ENCODE measurements at places on chromosomes 12 and 14.

DNA sequence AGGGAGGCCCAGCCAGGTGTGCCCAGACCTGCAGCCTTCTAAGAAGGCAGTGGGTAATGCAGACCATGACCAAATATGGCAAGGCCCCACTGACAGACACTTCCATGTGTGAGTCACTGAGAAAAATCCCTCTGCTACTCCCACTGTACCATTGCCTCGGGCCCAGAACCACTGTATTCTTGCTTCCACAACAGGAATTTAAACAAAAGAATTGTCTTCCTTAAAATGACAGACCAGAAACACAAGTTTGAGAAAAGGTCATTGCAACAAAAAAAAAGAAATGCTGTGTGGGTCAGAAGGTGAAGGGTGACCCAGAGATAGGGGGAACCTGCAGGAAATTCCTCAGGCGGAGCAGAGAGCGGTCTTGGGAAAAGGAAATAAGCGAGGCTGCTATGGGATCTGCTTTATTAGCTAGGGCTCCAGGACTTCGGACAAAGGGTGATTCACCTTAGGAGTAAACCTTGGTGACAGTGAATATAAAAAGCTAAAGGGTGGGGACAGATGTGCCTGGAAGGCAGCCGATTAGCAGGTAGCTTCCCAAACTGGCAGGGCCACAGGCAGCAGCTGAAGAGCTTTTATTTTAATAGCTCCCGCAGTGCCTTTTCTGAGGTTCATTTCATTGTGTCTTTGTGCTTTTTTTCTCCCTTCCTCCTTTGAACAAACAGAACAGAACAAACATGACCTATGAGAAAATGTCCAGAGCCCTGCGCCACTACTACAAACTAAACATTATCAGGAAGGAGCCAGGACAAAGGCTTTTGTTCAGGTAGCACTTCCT lies 185.3 kb upstream of the BCL2L14 start:
- DNase-seq = peak; percentile 7

DNA sequence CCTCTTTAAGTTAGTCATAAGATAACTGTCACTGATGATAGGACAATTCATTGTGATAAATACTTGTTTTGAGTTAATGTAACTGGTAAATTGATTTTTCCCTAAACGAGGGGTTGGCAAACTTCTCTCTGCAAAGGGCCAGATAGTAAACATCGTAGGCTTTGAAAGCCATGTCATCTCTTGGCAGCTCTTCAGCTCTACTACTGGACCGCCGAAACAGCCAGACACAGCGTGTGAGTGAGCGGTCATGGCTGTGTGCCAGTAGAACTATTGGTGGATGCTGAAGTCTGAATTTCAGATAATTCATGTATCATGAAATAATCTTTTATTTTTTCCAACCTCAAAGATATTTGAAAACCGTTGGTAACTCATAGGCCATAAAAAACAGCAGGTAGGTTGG lies 9.9 kb downstream of the PIWIL1 start:
- no peak for DNase-seq

GRCh38 chr12:17588968-17589367 lies 501.0 kb downstream of the RERGL start:
- DNase-seq = no peak

DNA sequence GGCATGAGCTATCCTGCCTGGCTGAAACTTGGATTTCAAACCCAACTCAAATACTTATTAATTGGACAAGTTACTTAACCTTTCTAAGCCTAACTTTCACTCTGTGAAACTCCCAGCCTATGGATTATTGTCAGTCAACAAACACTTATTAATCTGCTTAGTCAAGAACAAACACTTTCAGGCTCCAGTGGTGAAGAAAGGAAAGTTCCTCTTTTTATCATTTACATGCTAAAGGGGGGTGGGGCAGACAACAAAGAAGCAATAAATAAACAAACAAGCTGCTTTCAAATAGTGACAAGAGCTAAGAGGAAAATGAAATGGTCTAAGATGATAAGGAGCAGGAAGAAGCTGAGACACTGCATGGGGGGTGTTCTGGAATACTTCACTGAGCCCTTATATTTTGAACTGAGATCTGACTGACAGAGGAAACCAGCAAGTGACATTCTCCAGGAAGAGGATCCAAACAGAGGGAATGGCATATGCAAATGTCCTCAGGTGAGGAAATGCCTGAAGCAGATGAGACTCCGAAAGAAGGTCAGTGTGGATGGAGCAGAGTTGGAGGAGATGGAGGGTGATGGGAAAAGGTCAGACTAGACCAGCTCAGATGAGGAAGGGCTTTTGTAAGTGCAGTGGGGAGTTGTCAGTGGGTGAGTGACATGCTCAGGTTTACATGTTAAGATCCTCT lies 259.6 kb downstream of the ITPR2 start:
- DNase-seq = no peak

DNA sequence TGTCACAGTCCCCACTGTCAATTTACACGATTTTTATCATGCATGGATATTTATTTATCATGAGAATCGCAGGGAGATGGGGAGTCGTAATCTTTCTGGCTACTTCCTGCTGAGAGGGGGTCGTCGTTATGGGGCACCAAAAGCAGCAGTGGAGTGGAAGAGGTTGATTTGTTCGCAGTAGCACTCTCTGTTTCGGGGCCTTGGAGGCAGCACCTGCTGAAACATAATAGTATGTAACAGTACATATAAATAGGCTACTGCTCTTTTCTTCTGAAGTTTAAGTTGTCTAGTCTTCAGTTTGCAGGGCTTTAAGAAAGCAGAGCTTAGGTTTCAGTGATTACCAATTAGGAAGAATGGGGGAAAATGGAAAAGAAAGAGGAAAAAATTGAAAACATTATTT lies 3.8 kb downstream of the SOAT2 start:
- DNase-seq = no peak

DNA sequence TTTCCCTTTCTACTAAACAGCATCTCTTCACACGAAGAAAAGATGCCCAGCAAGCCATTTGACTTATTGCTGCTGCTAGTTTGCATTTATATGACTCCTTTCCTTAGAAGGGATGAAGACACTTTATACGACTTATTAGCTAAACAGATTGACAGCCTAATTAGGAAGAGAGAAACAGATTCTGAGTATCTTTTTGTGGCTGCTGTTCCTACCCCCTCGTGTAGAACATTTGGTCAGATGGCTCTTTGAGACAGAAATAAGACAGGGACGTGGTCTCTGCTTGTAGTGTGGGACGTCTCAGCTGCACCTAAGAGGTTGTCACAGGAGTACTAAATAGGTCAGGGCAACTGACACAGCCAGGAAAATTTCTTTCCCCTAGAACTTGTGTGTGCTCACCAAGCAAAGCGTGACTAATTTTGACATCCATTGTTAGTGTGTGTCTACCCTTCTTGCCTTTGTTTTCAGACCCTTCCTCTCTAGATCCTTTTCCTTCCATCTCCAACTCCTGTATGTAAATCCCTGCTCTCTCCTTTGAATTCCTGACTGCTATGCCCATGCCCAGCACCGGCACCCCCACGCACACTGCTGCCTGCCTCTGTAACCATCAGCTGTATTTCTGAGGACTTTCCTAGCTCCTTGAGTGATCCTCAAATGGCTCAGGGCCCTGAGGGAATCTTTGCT lies 83.2 kb downstream of the DAD1 start:
- no peak for DNase-seq

DNA sequence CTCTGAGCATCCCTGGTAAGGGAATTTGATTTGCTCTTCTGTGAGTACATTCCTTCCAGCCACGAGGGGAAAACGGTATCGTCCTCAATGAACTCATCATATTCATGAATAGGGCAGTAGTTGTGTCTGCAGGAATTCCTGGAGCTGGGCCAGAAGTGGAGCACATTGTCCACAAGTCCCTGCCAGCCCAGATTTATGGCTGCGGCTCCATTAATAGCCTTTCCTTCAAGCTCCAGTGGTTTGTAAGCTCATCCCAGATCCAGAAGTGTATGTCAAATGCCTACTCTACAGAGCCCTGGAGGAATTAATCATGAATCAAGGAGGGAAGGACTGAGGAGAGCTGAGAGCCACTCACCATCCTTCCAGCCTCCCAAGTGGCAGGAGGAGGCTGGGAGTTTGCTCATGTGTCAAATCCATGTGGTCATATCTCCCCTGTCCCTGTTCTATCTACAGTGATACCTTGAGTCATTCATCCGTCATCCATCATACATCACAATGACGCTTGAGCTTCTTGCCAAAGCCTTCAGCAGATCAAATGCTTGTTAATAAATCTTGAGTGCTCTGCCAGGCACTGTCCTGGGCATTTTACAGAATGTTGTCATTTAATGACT lies 65.5 kb downstream of the SVOP start:
- DNase-seq = peak; percentile 9

DNA sequence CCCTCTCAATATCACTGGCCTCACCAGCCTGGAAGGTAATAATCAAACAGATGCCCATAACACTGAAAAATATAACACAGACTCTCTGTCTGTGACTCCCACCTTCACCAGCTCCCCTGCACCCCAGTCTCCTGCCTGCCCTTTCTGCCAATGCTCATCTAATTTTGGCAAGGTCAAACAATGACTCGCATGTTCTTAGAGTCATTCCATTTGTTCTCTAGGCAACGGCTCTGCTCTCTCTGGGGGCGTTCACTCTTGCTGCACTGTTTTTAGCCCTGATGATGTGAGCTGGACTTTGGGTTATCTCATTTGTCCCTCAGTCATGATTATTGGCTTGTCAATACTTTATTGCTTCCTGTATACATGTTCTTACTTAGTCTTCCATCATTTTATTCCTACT lies 691.8 kb downstream of the FLRT2 start:
- no peak for DNase-seq

GRCh38 chr14:64549791-64550620 lies at the start of gene PPP1R36:
PPP1R36 (plus strand) TSS chr14:64549961; CDS start chr14:64549998, 37 bp downstream.
- DNase-seq = no peak

GRCh38 chr14:55451398-55451797 lies 11.0 kb upstream of the TBPL2 start:
- peak; percentile 76 for DNase-seq

GRCh38 chr14:102496331-102496691 lies 13.3 kb downstream of the ANKRD9 start:
- DNase-seq = no peak

DNA sequence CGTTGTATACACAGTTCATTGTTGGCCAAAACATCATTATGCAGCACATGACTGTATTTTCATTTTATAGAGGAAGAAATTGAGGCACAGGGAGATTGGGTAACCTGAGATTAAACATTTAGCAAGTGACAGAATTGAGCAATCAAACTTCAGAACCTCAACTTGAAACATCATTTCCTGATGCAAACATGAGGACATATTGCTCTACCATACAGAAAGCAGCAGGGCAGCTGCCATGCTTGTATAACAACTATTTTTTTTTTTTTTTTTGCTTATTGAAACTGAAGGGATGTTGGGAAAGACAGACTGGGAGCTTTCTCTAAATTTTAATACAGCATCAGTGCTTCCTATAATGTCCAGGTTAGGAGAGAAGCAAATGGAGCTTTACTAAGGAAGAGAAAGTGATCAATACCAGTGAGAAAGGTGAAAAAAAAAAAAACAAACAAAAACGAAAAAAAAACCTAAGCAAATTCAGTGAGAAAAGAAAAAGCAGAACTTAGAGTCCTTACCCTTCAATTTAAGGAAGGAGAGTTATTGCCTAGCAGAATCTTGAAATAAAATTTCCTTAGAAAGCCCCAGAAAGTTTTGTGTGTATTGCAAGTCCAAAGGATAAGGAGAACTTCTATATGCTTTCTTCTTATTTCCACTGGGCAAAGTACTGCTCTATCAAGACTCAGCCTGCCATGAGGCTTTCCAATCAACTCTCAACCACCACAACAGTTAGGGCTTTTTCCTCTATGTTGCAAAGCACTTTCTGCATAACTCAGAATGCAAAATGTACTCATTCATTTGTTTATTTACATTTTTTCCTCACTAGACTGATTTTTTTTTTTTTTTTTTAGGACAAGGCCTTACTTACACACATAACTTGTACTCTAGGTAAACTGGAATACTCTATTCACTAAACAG lies 21.6 kb downstream of the BTG1 start:
- no peak for DNase-seq

GRCh38 chr14:97838986-97839385 lies 1041.8 kb downstream of the VRK1 start:
- DNase-seq = no peak

- DNase-seq = no peak
Measured at GRCh38 chr12:75062691-75063090, 146.9 kb downstream of the KCNC2 start.

DNA sequence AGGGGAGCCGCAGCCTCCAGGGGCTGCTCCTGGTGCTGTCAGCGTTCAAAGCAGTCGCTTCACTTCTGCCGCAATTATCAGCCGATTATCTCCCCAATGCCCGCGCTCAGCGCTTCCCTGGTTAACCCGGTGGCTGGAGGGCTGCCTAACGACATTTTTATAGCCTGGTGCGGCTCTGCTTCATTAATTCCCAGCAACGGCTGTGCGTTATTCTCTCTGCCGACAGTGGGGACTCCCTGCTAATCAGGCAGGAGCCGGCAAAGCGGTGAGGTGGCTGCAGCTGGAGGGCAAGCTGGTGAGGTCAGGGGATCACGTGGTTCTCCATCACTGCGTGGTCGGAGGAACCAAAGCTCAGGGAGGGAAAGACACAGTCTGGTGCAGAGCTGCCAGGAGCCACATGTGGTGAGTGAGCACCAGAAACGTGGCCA lies 62.9 kb downstream of the GLRX5 start:
- peak; percentile 24 for DNase-seq

DNA sequence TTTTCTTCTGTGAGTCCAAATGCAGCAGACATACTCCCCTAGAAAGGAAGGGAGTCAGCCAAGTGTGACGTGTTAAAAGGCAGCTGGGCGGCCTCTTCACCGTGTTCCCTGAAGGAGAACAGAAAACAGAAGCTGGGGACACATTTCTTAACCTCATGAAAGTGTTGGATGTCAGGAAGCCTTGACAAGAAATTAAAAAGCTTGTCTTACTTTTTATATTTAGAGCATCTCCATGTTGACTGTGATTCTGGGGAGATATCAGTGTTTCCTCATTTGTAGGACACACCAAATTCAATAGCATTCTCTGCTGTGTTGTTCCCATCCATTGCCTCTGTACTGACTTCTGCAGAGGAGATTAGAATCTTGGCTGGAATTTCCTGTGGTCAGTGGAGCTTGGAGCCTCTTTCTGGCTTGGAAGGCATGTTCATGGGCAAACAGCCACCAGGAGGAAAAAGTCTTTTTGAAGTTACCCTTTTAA lies 93.7 kb downstream of the RMST start:
- no peak for DNase-seq

GRCh38 chr12:93128332-93128707 lies 199.2 kb upstream of the EEA1 start:
- no peak for DNase-seq

Data from fibroblast of the aortic adventitia (primary cell).